Small intestine (tissue), 16 donors: ENCODE measurements at places on chromosomes 6 and 20. TPM values are rescaled to one million over a fixed set of nuclear protein-coding genes. Genes with fewer than 3 reads are reported as not detected.

PGC gene
- 51.3 TPM for polyA plus RNA-seq

MEP1A gene
- 73.9 TPM for polyA plus RNA-seq

LAMA5 gene
- 62.8 TPM for polyA plus RNA-seq

GLP1R gene
- 0.19 TPM for polyA plus RNA-seq

DOP1A gene
- polyA plus RNA-seq, result 34.7 TPM

MRAP2 gene
- 1.2 TPM for polyA plus RNA-seq

MED20 gene
- 9.2 TPM for polyA plus RNA-seq

RNF39 gene
- 0.78 TPM for polyA plus RNA-seq

JAG1 gene
- polyA plus RNA-seq, result 6.3 TPM

SIRPB2 gene
- not detected for polyA plus RNA-seq

VGLL2 gene
- polyA plus RNA-seq, result 0.28 TPM

HLA-DPB1 gene
- polyA plus RNA-seq, result 150 TPM

FAM229B gene
- 5.3 TPM for polyA plus RNA-seq

SNX5 gene
- 67.8 TPM for polyA plus RNA-seq

PDE7B gene
- polyA plus RNA-seq, result 1.4 TPM

NMBR gene
- polyA plus RNA-seq, result 0.04 TPM

CDSN gene
- polyA plus RNA-seq, result not detected

PEDS1 gene
- polyA plus RNA-seq, result 18.0 TPM

BEND3 gene
- 0.45 TPM for polyA plus RNA-seq

CLVS2 gene
- polyA plus RNA-seq, result not detected

ADGRB3 gene
- not detected for polyA plus RNA-seq

ADAM33 gene
- 0.22 TPM for polyA plus RNA-seq

CLDN20 gene
- polyA plus RNA-seq, result not detected

KHDC1L gene
- polyA plus RNA-seq, result not detected

PRPH2 gene
- polyA plus RNA-seq, result not detected

HLA-DQB1 gene
- polyA plus RNA-seq, result 23.5 TPM

CST2 gene
- not detected for polyA plus RNA-seq

IP6K3 gene
- polyA plus RNA-seq, result 0.89 TPM

KCNQ2 gene
- polyA plus RNA-seq, result not detected

CDK19 gene
- polyA plus RNA-seq, result 7.4 TPM

LATS1 gene
- 23.0 TPM for polyA plus RNA-seq

TREM1 gene
- 1.1 TPM for polyA plus RNA-seq

WFDC2 gene
- 4.6 TPM for polyA plus RNA-seq

FUT9 gene
- not detected for polyA plus RNA-seq

EHMT2 gene
- 32.4 TPM for polyA plus RNA-seq

CGA gene
- polyA plus RNA-seq, result not detected

PTCRA gene
- 0.06 TPM for polyA plus RNA-seq

MYO6 gene
- 106 TPM for polyA plus RNA-seq

CRIP3 gene
- polyA plus RNA-seq, result 2.3 TPM

HTR1E gene
- polyA plus RNA-seq, result not detected

BIRC7 gene
- polyA plus RNA-seq, result 0.13 TPM

YIPF3 gene
- polyA plus RNA-seq, result 121 TPM
